ENCODE measurements at places on chromosomes 16 and 17. TPM values are rescaled to one million over a fixed set of nuclear protein-coding genes. Genes with fewer than 3 reads are reported as not detected.

Gene GRIN2A
- not detected for total RNA-seq

Gene SLC12A3
- not detected for total RNA-seq

Gene ARHGAP44
- total RNA-seq = 0.16 TPM

Gene KCNG4
- not detected for total RNA-seq

Gene SHISA9
- total RNA-seq = not detected

Gene ITGA2B
- total RNA-seq = 0.62 TPM

Gene ATP2A1
- 2.0 TPM for total RNA-seq

Gene UNC13D
- 145 TPM for total RNA-seq

Gene RGS9
- total RNA-seq = 1.2 TPM

Gene TBC1D3B
- 2.6 TPM for total RNA-seq

Gene MCRIP1
- 48.4 TPM for total RNA-seq

DNA sequence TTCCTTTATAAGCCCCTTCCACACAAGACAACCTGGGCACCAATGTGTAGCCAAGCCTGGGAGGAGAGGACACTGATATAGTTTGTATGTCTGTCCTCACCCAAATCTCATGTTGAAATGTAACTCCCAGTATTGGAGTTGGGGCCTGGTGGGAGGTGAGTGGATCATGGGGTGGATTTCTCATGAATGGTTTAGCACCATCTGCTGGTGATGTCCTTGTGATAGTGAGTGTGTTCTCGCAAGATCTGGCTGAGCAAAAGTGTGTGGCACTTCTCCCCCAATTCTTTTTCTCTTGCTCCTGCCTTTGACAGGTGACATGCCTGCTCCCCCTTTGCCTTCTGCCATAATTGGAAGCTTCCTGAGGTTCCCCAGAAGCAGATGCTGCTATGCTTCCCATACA lies 135.8 kb downstream of the USP31 start:
- DNase-seq = no peak

- DNase-seq = no peak
Observed at GRCh38 chr16:31373235-31373634, 18.3 kb downstream of the ITGAX start.

- DNase-seq = peak; percentile 82
Observed at GRCh38 chr17:78130437-78131101, at the start of gene TMC8. TSS of gene TMC8 (plus strand) at chr17:78130771. CDS start at chr17:78131589, 818 bp downstream.

DNA sequence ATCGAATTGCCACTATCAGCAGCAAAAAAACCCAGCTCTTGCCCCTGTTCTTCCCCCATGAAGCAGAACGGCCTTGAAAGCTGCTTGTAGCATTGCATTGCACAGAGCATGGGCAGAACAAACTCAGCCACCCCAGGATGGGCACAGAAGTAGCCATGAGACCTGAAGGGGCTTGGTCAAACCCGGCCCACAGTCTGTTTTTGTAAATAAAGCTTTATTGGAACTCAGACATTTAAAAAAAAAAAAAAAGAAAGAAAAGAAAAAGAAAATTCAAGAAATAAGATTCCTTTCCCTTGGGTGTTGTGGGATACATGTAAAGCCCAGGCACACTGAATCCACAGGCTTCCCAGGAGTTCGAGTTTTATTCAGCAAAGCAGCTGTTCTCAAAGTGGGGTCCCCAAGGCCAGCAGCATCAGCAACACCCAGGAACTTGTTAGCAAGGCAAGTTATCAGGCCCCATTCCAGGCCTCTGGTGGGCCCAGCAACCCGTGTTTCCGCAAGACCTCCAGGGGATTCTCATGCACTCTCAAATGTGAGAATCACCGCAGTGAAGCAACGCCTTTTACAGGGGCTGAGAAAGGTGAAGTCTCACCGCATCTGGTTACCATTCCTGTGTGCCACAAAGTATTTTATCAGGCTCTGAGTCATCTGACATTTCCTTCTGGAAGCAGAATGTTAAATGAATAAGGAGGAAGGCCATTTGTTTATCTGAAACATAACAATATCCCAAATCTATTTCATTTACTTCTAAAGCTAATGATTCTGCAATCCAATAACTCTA lies 108.2 kb downstream of the SLC39A11 start:
- DNase-seq = no peak

GRCh38 chr16:13816701-13817100 lies 103.3 kb upstream of the ERCC4 start:
- no peak for DNase-seq

- DNase-seq = no peak
Observed at GRCh38 chr17:13160296-13160695, 142.5 kb upstream of the ELAC2 start.

- no peak for DNase-seq
Observed at GRCh38 chr16:69243479-69243878, 56.5 kb downstream of the SNTB2 start.

- DNase-seq = no peak
Observed at GRCh38 chr16:87855852-87856715, 13.2 kb downstream of the SLC7A5 start.

DNA sequence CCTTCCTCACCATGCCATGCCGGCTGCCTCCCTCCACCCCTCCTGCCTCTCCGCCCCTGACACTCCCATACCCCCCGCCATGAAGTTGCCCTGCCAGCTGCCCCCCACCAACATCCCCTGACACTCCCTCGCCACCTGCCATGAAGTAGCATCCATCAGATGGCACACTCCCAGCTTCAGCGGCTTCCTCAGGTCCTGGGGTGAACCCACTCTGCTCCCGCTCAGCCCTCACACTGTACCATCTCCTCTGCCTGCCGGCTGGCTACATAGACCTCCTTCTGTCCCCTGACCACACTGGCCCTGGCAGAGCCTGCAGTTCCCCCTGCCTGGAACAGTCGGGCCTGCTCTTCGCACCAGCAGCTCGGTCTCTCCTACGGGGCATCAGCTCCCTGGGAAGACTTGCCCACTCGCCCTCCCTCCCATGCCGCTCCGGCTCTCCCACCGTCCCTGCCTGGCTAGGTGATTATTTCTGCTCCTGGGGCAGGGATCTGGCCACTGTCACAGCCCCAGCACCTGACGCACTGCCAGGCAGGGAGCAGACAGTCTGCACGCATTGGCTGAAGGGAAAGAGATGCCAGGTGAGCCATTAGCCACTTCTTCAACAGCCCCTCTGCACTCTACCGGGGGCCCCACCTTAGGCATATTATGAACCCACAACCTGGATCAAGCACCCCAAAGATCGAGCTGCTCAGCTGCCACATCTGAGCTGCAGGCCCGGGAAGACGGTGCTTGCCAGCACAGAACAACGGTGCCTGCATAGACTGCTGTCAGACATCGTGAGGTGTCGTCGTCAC lies 9.0 kb downstream of the CANT1 start:
- no peak for DNase-seq

DNA sequence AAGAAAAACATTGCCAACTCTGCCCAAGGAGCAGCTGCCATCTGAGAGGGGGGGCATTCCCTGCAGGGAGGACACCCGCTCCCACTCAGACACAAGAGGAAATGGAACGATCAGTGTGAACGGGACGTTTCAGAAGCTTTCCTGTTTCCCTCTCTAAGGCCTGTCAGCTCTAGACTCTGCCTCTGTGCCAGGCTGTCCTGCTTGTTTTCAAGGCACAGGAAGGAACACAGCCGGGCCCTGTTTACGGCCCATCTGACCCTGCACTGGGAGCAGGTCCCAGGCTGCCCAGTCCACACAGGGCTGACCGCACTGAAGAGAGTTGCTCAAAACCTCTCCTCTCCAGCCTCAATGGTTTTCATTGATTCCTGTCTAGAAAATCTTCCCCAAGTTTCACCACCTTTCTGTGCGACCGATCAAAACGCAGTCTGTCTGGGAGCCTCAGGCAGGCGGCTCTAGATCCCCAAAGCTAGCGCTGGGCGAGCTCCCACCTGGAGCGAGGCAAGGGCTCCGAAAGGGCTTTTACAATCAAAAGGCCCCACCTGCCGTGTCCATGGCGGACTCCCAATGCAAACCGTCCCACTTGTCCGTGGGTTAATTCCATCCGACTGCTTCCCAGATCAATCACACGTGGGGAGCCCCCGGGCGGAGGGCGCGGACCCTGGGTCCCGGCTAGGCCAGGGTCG lies 1.5 kb downstream of the PIEZO1 start:
- no peak for DNase-seq

- DNase-seq = no peak
Observed at GRCh38 chr16:55285586-55285985, 38.4 kb upstream of the IRX6 start.

- DNase-seq = no peak
Observed at GRCh38 chr17:36858119-36859002, 78.9 kb upstream of the LHX1 start.

GRCh38 chr17:73586275-73586832 lies 57.9 kb downstream of the SDK2 start:
- DNase-seq = no peak

- peak; percentile 48 for DNase-seq
Observed at GRCh38 chr17:82848022-82848592, 8.3 kb upstream of the ZNF750 start.

DNA sequence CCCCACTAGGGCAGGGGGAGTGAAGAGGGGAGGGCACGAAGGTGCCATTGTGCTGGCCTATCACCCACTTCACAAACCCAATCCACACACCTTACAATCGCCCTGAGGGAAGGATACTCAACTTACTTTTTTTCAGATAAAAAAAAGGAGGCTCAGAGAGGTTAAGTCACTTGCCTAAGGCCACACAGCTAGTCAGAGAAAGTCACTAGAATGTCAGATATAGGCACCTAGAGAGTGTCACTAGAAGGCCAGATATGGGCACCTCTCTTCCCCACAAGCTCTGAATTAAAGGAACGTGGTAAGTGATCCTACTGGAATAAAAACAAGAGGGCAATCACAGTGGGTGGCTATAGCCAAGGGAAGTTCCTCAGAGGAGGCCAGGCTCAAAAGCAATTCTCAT lies 204.5 kb upstream of the ASIC2 start:
- no peak for DNase-seq

DNA sequence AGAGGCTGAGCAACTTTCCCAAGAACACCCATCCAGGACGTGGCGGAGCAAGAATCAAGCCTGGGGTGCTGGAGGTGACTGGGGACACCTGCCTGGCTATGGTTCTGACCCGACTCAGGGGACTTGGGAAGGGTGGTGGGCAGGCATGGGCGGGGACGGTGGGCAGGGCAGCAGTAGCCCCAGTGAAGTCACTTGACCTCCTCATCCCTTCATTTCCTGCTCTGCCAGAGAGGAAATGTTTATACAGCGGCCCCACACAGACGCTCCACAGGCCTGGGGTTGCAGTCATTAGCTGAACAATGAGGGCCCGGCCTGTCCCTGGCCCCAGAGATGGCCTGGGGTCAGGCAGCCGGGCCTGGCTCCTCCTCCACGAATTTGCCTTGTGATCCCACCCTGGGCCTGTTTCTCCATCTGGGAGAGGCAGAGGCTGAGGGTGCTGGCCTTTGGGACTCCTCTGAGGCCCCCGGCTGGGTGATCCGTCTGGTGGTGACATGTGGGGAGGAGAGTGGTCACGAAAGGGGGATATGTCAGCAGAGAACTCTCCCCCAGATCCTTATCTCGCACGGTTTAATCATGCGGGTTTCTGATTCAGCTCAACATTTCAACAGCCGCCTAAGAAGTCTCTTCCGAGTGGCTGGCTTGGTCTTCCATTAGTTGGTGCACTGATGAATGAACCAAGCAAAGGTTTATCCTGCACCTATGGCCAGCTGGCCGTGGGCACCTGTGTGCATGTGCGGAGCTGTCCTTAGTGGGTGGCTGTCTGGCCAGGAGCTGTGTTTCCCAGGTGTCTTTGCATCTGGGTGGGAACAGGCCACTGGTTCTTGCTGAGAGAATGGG lies 175.9 kb downstream of the IRF8 start:
- no peak for DNase-seq

DNA sequence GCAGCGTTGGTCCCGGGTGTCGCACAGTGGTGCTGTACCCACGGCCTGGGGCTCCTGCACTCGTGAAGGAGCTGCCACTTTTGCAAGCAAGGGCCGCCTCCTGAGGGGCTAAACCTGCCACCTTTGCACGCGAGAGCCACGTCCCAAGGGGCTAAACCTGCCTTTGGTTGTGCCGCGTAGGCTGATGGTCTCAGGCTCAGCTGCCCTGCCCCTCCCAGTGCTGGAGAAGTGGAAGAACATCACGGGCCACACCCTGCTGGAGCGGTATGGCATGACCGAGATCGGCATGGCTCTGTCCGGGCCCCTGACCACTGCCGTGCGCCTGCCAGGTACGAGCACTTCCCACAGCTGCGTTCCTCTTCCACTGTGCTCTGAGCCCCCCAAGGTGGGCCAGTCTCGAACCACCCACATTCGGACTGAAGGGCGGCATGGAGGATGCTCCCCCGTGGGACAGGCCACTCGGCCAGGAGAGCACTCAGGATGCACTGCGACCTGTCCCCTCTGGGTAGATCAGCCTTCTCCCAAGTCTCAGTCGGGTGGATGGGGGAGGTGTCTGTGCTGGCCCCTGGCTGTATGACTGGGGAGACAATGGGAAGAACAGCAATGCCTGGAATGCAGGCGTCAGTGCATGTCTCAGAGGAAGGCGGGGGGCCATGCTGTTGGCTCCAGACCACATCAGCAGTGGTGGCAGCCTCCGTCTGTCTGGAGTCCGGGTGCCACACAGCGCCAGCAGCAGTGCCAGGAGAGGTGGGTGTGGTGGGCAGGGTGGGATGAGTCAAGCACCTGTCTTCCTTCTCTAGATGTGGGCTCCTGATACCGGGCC lies 20.7 kb downstream of the ACSF3 start:
- DNase-seq = no peak

GRCh38 chr17:72501404-72502370 lies 380.9 kb downstream of the SOX9 start:
- no peak for DNase-seq

DNA sequence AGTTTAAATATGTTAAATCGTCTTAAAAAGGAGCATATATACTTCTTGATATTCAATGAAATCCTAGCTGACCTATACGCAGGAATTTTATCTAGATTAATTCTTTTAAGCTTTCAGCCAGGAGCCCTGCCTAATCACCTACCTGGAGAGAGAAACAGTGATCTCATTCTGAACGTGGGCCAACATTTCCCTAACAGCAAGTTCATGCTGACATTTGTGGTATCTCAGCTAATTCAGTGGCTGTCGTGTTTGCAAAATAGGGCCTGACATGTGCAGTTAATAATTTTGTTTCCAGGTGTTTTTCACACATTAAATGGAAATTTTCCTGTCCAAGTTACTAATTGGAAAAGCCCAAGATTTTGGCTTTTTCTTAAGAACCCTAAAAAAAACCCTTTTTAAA lies 17.4 kb downstream of the KRT24 start:
- no peak for DNase-seq

- no peak for DNase-seq
Observed at GRCh38 chr17:8121407-8121680, 2.6 kb downstream of the HES7 start.

DNA sequence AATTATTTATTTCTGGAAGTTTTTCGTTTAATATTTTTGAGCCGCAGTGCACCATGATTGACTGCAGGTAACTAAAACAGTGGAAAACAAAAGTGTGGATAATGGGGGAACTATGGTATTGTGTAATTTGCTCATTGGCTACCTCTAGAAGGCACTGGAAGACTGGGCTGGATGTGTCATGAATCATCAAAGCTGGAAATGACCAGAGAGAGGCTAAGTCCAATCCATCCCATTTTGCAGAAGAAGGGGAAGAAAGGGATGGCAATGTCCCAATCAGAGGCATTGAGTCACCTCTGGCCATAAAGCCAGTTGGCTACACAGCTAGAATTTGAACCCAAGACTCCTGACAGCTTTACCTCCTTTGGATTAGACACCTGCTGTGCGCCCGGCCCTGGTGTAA lies 29.3 kb downstream of the GLP2R start:
- DNase-seq = no peak

GRCh38 chr16:67447508-67448076 lies 16.7 kb downstream of the HSD11B2 start:
- peak; percentile 72 for DNase-seq
